ENCODE measurements at places on chromosomes 3 and 15.

DNA sequence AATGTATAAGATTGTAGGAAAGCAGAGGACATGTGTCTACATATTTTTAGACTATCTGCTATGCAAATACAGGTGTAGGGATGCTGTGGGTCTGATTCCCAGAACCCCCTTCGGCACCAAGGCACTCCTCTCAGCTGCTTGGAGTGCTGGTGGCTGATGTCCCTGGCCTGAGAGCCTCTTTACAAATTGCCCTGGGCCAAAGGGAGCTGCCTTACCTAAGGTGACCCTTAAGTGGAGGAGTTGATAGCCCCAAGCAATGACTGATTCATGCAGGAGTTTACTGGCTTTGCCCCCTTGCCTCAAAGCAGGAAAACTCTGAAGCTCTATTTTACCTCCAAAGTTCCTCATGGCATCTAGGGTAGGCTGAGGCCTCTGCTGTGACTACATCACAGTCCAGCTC is 83.0 kb downstream of the ZNF385D start:
- no peak for DNase-seq

DNA sequence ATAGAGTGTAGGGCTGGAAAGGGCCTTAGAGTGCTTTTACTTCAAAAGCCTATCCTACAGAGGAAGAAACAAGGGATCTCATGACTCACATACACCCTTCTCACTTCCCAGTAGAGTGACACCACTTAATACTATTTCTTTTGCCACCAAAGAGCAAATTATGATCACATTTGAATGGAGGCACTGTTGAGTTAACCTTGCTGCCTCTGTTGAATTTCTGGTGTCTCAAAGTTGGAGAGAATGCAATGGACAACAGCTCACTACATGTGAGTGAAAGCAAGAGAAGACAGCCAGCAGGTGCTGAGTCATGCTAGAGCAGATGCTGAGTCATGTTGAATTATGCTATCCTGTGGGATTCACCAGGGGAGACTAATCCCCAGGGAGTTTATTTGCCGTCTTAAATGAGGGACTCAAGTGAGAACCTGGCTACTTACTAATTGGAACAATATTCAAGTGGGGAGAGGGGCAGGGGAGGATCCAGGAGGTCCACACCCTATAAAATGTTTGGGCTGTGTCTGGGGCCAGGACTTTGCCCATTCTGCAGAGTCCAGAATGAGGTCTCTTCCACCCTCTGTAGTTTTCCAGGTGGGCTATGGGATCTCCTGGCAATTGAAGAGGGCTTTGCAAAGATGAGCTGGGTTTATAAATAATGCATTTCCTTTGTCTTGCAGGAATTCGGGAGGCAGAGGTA is 35.8 kb downstream of the ST8SIA2 start:
- no peak for DNase-seq

DNA sequence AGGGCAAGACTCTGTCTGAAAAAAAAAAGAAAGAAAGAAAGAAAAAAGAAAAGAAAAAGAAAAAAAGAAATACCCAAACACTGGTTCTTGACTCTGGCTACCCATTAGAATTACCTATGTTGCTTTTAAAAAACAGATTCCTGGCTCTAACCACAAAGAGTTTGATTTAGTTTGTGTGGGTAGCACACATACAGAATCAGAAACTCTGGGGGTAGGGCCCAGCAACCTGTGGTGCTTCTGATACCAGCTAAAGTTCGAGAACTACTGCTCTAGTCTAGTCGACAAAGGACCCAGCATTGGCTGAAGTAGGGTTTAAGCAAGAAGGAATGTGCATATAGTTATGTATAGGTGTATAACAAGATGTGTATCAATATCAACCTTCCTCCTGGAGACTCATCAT is 392.7 kb downstream of the EFHB start:
- no peak for DNase-seq

DNA sequence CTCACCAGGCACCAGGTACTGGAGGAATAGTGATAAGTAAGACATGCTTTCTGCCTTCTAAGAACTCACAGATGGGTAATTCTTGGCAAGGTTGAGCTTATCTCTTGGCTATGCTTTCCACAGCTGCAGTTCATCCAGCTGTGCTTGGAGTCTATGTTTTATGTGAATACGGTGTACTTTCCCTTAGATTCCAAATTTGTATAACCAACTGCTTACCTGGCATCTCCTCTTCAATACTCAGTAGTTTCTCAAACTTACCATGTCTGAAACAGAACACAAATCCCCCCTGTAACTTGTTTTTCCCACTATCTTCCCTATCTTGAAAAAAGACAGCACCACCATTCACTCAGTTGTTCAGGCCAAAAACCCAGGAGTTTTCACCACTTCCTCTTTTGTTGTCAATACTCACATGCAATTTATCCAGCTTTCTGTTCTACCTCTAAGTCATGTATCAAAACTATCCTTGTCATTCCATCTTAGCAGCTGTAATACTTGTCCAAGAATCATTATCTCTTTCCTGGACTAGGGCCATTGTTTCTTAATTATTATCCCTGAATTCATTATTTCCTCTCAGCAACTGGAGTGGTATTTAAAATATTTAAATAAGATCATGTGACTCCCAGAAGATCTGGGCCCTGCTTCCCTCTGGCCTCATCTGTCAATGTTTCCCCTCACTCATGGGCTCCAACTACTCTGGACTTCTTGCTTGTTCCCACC is 32.6 kb downstream of the COL6A5 start:
- no peak for DNase-seq

- DNase-seq: no peak
Observed at GRCh38 chr3:23490459-23490858, 287.3 kb downstream of the UBE2E2 start.

DNA sequence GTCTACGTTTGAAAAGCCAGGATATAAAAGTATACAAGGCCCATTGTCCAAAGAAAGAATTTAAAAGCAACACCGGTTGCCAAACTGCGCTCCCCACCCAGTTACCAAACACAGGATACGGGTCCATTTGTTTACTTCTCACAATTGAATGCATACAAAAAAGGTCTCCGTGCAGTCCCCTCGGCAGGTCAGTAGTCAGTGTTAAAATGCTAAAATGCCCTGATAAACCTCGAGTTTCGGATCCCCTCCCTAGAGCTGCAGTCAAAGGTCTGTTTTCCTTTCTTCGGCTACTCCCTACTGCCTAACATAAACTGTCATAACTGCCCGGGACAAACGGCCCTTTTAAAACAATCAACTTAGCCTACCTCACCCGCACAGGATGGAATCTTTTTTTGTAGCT is 534.6 kb downstream of the FOXP1 start:
- no peak for DNase-seq

GRCh38 chr3:184350618-184351017 is 10.8 kb downstream of the CLCN2 start:
- no peak for DNase-seq

GRCh38 chr15:67152429-67152828 is 87.0 kb downstream of the SMAD3 start:
- no peak for DNase-seq

DNA sequence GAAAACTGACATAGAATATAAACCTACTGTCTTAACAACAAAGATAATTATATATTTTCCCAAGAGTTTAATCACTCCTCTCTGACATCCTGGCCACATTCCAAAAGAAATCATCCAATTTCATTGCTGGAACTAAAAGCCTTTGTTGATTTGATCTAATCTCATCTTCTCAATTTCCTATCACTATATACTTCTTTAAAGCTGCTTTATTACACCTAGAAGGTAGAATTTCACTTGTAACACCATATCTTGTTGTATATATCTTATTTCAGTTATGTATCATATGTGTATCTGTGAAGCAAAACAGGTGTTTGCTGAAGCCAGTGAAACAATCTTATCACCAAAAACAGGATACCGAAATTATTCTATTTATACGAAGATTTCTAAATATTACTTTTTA is 740.2 kb downstream of the ROBO1 start:
- no peak for DNase-seq

DNA sequence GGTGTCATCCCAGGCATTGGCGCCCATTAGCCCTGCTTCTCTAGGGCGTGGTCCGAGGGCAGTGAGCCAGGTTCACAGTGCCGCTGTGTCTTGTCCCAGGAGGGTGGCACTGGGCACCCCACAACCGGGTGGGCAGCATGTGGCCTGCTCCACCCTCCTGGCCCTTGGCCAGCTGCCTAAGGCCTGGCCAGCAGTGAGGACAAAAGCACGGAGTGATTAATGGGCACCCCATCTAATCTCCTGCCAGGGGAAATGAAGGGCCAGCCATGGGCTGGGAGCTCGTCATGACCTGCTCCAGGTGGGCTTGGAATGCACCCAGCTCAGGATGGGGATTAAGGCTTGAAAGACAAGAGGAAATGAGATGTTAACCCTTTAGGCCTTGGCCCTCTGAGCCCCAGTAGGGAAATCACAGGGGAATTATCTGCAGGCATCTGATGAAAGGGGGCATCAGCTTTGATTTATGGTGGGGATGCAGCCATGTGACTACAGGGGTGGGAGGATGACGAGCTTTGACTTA is 5.2 kb downstream of the THSD4 start:
- DNase-seq: no peak

- no peak for DNase-seq
Observed at GRCh38 chr15:38624244-38625205, 59.9 kb upstream of the RASGRP1 start.
